ENCODE measurements at places on chromosomes 7 and 10. TPM values are rescaled to one million over a fixed set of nuclear protein-coding genes. Genes with fewer than 3 reads are reported as not detected.

Gene NCF1
- polyA plus RNA-seq, result 8.3 TPM

Gene ADCY1
- 6.6 TPM for polyA plus RNA-seq

Gene CCDC3
- polyA plus RNA-seq, result 35.5 TPM

Gene RNF148
- 37.6 TPM for polyA plus RNA-seq

Gene MUC3A
- 1.5 TPM for polyA plus RNA-seq

Gene ANKRD30A
- 1.2 TPM for polyA plus RNA-seq

Gene TUBAL3
- polyA plus RNA-seq, result 5.3 TPM

Gene MYPN
- polyA plus RNA-seq, result 2.3 TPM

Gene SLC26A4
- polyA plus RNA-seq, result 1.7 TPM

- no peaks in the 10 kb centered on the region for H3K36me3 ChIP-seq
- H3K4me3 ChIP-seq, result no peak overlapping the region
- DNase-seq, result no peak
- H3K27me3 ChIP-seq, result no peaks in the 10 kb centered on the region
- no peak overlapping the region for H3K27ac ChIP-seq
Observed at GRCh38 chr10:8088504-8088903, 34.0 kb downstream of the GATA3 start.

DNA sequence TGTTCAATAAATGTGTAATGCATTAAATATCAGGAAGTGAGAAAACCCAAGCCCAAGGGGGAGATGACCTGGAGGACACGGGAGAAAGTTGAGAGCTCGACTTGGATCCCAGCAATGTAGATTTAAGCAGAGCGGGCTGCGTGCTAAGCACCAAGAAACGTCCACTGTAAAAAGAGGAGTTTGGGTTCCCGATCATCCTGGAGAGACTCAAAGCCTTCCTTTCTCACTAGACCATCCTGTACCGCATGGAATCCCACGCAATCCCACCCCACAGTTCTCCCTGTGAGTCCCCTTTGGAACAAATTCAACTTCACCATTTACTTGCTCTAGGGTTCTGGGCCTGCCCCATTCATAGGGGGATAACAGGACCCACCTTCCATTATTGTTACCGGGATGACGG lies 2.4 kb downstream of the TRPV6 start:
- DNase-seq, result peak; percentile 2
- no peaks in the 10 kb centered on the region for H3K36me3 ChIP-seq
- no peak overlapping the region for H3K27ac ChIP-seq
- no peaks in the 10 kb centered on the region for H3K27me3 ChIP-seq

GRCh38 chr7:17063045-17063383 lies 181.2 kb upstream of the AGR3 start:
- no peak for DNase-seq
- H3K36me3 ChIP-seq, result no peaks in the 10 kb centered on the region
- H3K4me1 ChIP-seq, result no peaks in the 10 kb centered on the region
- H3K4me3 ChIP-seq, result no peak overlapping the region

DNA sequence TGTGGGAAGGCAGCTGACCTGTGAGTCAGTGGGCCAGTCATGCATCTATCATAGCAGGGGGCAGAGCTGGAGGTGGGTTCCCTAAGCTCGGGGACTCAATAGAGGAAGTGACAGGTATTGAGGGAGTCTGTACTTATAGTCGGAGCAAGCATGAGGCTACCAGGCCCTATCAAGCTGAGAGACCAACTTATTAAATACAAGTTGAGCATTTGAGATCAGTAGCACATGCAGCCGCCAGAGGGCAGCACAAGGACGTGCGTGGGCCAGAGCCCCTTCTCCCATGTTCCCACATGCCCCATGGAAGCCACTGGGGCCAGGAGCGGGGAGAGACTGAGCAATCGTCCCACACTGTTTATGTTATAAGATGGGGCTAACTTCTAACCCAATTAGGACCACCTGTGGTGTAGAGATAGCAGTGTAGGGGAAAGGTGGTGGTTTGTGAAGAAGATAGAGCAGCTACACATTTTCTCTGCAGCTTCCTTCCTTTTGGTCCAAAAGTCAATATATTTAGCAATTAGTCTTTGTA lies 13.0 kb upstream of the STK31 start:
- peak; percentile 74 for DNase-seq
- no peaks in the 10 kb centered on the region for H3K36me3 ChIP-seq
- H3K27me3 ChIP-seq, result no peaks in the 10 kb centered on the region
- no peaks in the 10 kb centered on the region for H3K4me1 ChIP-seq
- no peak overlapping the region for H3K27ac ChIP-seq

GRCh38 chr10:24723386-24723787 lies 300 bp downstream of the ARHGAP21 start:
- H3K4me1 ChIP-seq, result peaks cover 4% of the 10 kb centered on the region
- peak; percentile 21 for DNase-seq
- no peaks in the 10 kb centered on the region for H3K27me3 ChIP-seq
- peak overlapping the region; percentile 88 for H3K4me3 ChIP-seq
- no peaks in the 10 kb centered on the region for H3K36me3 ChIP-seq
- peak overlapping the region; percentile 94 for H3K27ac ChIP-seq

- peak; percentile 68 for DNase-seq
- H3K4me3 ChIP-seq, result no peak overlapping the region
- H3K36me3 ChIP-seq, result no peaks in the 10 kb centered on the region
- H3K27ac ChIP-seq, result no peak overlapping the region
- no peaks in the 10 kb centered on the region for H3K4me1 ChIP-seq
Observed at GRCh38 chr7:88243345-88243909, 23.6 kb upstream of the SRI start.

GRCh38 chr10:124129471-124129870 lies 36.1 kb upstream of the CHST15 start:
- no peak overlapping the region for H3K4me3 ChIP-seq
- no peaks in the 10 kb centered on the region for H3K4me1 ChIP-seq
- no peaks in the 10 kb centered on the region for H3K27me3 ChIP-seq
- H3K27ac ChIP-seq, result no peak overlapping the region

DNA sequence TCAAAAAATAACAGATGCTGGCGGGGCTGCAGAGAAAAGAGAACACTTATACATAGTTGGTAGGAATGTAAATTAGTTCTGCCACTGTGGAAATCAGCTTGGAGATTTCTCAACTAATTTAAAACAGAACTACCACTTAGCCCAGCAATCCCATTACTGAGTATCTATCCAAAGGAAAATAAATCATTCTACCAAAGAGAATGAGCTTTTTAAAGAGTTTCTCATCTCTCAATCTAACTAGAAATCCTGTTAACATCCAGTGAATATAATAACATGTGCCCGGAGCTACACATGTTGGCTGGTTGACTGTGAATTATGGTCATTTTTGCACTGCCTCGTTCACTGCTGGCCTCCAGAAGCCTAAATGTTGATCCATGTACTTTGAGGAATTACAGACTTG lies 39.3 kb downstream of the BET1 start:
- no peaks in the 10 kb centered on the region for H3K4me1 ChIP-seq
- H3K36me3 ChIP-seq, result no peaks in the 10 kb centered on the region
- H3K27me3 ChIP-seq, result no peaks in the 10 kb centered on the region
- H3K27ac ChIP-seq, result no peak overlapping the region
- no peak overlapping the region for H3K4me3 ChIP-seq

DNA sequence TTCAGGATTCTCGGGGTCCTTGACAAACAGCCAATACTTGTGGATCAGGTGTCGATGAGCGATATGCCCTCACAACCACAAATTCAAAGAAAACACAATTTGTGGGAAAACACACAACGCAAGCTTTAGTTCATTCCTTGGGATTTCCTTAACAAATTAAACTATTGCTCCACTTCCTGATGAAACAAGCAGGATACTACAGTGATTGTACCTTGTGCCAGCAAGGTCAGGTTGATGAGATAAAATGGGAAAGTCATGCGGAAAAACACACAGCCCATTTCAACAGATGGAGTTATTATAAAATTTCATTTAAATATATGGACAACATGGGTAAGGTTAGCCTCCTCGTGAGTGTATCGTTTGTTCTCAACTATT lies 8.8 kb upstream of the RHOBTB1 start:
- peaks cover 5% of the 10 kb centered on the region for H3K4me1 ChIP-seq
- DNase-seq, result no peak
- no peak overlapping the region for H3K27ac ChIP-seq

DNA sequence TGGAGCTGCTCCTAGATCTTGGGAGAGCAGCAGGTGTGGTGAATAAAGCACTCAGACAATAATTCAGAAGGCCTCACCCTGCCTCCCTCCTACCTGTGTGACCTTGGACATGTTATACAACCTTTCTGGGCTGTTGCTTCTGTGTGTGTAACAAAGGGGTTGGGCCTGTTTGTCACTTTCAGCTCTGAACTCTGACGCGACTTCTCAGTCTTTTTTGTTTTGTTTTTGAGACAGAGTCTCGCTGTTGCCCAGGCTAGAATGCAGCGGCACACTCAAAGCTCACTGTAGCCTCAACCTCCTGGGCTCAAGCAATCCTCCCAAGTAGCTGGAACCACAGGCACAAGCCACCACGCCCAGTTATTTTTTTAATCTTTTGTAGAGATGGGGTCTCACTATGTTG lies 89.3 kb downstream of the DNMBP start:
- no peaks in the 10 kb centered on the region for H3K27me3 ChIP-seq
- no peak overlapping the region for H3K27ac ChIP-seq
- DNase-seq, result no peak
- no peaks in the 10 kb centered on the region for H3K36me3 ChIP-seq
- H3K4me1 ChIP-seq, result no peaks in the 10 kb centered on the region

DNA sequence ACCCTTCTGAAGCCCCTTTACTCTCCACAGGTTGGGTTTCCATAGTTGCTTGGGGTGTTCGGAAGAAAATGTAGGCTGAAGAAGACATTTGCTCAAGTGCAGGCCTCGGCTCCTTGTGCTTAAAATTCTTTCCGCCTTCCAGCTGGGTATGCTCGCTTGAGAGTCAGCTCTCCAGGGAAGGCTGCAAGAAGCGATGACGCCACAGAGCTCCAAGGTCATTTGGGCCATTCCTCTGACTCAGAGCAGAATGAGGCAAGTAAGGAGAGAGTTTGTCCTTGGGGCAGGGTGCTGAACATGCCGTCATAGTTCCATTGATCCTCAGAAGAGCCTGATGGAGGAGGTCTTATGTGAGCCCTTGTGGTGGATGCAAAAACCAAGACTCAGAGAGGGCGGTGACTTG lies 27.4 kb upstream of the HSPA12A start:
- DNase-seq, result no peak
- H3K36me3 ChIP-seq, result no peaks in the 10 kb centered on the region
- no peak overlapping the region for H3K4me3 ChIP-seq
- no peaks in the 10 kb centered on the region for H3K27me3 ChIP-seq
- peaks cover 11% of the 10 kb centered on the region for H3K4me1 ChIP-seq

- peak overlapping the region; percentile 31 for H3K27ac ChIP-seq
- no peaks in the 10 kb centered on the region for H3K36me3 ChIP-seq
- no peak overlapping the region for H3K4me3 ChIP-seq
- peaks cover 8% of the 10 kb centered on the region for H3K4me1 ChIP-seq
- no peak for DNase-seq
Observed at GRCh38 chr7:37445064-37445723, 3.5 kb downstream of the ELMO1 start.

DNA sequence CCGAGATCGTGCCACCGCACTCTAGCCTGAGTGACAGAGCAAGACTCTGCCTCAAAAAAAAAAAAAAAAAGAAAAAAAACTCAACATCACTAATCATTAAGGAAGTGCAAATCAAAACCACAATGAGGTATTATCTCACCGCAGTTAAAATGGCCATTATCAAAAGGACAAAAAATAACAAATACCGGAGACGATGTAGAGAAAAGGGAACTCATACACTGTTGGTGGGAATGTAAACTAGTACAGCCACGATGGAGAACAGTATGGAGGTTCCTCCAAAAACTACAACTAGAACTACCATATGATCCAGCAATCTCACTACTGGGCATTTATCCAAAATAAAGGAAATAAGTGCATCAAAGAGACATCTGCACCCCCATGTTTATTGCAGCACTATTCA lies 24.3 kb downstream of the GRK5 start:
- H3K27me3 ChIP-seq, result no peaks in the 10 kb centered on the region
- no peaks in the 10 kb centered on the region for H3K4me1 ChIP-seq
- H3K4me3 ChIP-seq, result no peak overlapping the region
- H3K36me3 ChIP-seq, result no peaks in the 10 kb centered on the region
- DNase-seq, result no peak
- no peak overlapping the region for H3K27ac ChIP-seq

GRCh38 chr7:135522509-135522908 lies 12.6 kb upstream of the CNOT4 start:
- no peaks in the 10 kb centered on the region for H3K36me3 ChIP-seq
- H3K27me3 ChIP-seq, result no peaks in the 10 kb centered on the region
- H3K4me3 ChIP-seq, result no peak overlapping the region
- H3K4me1 ChIP-seq, result no peaks in the 10 kb centered on the region
- no peak for DNase-seq

- H3K27me3 ChIP-seq, result no peaks in the 10 kb centered on the region
- H3K27ac ChIP-seq, result no peak overlapping the region
- no peaks in the 10 kb centered on the region for H3K4me1 ChIP-seq
- no peak overlapping the region for H3K4me3 ChIP-seq
Observed at GRCh38 chr7:96933067-96933645, 72.2 kb upstream of the DLX6 start.

DNA sequence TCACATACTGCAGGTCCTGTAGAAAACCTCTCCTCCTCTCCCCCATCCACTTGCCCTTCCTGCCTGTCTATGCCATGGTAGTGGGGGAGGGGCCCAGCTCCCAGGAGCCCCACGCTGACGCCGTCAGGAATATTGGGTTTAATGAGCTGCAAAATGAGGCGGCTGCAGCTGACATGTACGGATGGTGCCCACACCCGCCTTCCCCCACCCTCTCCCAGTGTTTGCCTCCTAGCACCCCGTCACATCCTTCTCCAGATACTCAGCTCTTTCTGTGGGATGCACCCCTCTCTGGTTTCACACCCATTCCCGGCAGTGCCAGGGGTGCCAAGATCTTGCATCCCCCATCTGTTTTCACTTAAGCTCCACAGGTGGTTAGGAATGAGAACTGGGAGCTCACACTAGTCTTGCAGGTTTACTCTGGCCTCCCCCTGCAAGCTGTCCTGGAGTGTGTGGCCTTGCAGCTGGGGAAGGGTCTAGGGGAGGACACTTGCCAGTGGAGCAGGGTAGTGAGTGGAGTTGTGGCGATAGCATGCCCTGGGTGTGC lies 26.1 kb downstream of the GBX1 start:
- H3K4me3 ChIP-seq, result no peak overlapping the region
- no peaks in the 10 kb centered on the region for H3K27me3 ChIP-seq
- DNase-seq, result peak; percentile 9

DNA sequence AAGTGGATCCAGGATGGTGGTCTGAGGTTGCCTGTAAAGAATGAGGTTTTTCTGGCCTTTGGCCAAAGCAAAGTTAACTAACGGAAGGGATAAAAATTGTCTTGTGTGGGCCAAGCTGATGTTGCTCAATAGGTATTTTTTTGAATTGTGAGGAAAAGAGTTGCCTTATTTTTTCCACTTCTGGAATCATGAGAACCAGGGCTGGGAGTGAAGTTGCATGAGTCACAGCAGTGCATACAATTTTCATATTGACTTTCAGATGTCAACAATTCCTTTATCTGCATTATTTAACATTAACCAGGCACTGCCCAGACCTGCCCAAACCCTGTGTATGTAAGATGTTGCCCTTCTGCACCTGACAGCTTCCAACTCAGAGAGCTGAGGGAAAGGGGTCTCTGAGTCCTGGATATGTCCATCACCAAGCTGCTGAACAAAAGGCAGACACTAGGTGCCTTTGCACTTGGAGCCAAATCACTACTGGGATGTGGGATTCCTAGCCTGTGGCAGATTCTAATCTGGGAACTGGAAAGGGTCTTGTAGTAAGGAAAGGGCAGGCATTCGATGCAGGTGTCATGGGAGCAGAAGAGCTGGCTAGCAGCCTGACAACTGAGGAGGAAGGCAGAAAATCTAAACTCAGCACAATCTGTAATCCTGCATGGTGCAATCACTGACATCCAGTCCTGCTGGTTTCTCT lies 52.3 kb upstream of the SLC35B4 start:
- no peak for DNase-seq
- H3K36me3 ChIP-seq, result no peaks in the 10 kb centered on the region
- no peak overlapping the region for H3K27ac ChIP-seq
- no peaks in the 10 kb centered on the region for H3K27me3 ChIP-seq
- no peaks in the 10 kb centered on the region for H3K4me1 ChIP-seq
- H3K4me3 ChIP-seq, result no peak overlapping the region

Measured in testis (tissue), 5 donors.